Left colon (tissue), 2 donors: ENCODE measurements at places on chromosomes 6 and 20. TPM values are rescaled to one million over a fixed set of nuclear protein-coding genes. Genes with fewer than 3 reads are reported as not detected.

TTK gene
- 5.7 TPM for total RNA-seq

SLC17A9 gene
- total RNA-seq = 28.1 TPM

GJA1 gene
- 8.3 TPM for total RNA-seq

SLC25A27 gene
- 7.6 TPM for total RNA-seq

TREM2 gene
- 0.27 TPM for total RNA-seq

CFB gene
- 58.8 TPM for total RNA-seq

CDSN gene
- not detected for total RNA-seq

HRH3 gene
- total RNA-seq = not detected

KHDC1L gene
- not detected for total RNA-seq

EYS gene
- total RNA-seq = 0.59 TPM

TUBB2B gene
- 2.7 TPM for total RNA-seq

SIGLEC1 gene
- 3.1 TPM for total RNA-seq

THEMIS gene
- 0.67 TPM for total RNA-seq

RUNX2 gene
- 3.5 TPM for total RNA-seq

COL19A1 gene
- 1.1 TPM for total RNA-seq

PGC gene
- not detected for total RNA-seq

CLDN20 gene
- total RNA-seq = not detected

KCNK15 gene
- 0.40 TPM for total RNA-seq

VGLL2 gene
- total RNA-seq = not detected

HSPA1L gene
- 0.89 TPM for total RNA-seq

STK4 gene
- 26.8 TPM for total RNA-seq

CST2 gene
- not detected for total RNA-seq

CYP39A1 gene
- 2.9 TPM for total RNA-seq

PRSS35 gene
- total RNA-seq = not detected
